ELF-1 (cell line): ENCODE measurements at places on chromosomes 1 and 21.

DNA sequence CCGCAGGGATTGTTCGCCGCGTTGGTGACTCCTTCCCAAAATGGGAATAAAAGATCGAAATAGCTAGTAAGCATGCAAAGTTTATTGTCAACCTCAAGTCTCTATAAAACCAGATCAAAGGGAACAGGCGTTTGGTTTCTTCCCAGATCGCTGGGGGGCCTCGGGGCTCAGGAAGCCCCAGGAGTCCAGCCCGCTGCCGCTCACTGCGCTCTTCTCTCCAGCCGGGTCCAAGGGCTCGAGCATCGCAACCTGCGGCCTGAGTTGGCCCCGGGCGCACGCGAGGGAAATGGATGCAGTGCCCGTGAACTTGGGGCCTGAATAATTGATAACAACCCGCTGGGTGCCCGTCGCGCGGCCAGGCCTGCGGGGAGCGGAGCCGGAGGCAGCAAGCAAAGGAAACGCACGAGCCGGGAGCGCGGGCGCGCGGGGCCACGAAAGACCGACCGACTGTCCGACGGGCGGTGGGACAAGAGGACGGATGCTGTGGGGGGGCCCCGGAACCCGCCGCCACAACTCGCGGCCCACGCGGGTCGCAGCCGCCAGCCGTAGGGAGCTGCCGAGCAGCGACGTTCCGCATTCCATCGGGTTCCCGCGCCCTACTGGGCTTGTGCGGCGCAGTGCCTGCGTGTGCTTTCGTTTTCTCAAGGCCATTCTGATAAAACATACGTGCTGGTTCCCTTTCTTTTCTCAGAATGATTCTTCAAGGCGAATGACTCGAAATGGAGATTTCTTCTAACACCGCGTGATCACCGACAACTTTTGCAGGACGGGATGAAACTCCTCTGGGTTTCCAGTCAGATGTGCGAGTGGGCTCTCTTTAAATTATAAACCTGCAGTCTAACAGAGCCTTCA is 14.0 kb upstream of the ALX3 start:
- peak; percentile 39 for DNase-seq

DNA sequence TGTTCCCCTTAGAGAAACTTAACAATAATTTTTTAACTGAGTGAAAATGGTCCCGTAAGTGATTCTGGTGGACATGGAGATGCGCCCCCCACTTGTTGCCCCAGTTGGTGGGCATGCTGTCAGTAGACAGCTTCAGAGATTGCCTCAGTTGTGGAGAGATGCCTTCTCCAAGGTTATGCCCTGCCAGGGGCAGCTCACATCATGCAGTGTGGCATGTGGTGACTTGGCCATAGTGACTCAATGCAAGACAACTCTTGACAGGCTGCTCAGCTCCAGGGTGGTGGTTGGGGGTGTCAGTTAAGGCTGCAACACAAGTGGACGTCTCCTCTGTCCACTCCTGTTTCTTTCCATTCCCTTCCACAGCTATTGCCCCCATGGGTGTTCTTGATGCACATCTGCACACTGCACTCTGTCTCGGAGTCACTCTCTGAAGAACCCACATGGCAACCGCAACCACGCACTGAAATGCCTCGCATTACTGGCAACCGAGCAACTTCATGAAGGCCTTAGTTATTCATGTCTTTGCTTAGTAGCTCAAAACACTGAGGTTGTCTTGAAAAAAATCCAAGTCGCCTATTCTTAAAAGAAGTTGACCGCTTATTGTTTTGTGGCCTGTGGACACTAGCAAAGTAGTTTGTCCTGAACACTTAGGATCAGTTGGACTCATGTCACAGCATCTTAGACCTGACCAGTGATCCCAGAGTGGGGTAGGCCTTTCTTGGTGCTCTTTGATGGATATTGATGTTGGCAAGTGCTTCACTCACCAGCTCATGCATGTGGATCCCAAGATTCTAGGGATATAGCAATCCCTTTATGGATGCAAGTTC is 54.8 kb upstream of the USP1 start:
- DNase-seq: no peak

DNA sequence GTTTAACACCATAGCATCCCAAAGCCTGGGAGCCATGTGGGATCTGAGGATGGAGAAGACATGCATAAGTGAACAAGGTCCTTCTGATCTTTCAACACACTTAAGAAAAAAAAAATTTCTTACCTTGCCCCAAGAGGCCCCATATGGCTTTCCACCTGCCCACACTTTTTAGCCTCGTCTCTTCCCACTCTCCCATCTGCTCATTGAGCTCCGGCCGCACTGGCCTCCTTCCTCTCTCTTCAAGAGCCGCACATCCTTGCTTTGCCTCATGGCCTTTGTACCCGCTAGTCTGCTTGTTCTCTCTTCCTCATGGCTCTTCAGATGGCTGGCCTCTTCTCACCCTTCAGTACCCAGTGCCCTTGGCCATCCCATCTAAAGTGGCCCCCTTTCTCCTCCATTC is 70.2 kb upstream of the PDE4B start:
- DNase-seq: no peak

DNA sequence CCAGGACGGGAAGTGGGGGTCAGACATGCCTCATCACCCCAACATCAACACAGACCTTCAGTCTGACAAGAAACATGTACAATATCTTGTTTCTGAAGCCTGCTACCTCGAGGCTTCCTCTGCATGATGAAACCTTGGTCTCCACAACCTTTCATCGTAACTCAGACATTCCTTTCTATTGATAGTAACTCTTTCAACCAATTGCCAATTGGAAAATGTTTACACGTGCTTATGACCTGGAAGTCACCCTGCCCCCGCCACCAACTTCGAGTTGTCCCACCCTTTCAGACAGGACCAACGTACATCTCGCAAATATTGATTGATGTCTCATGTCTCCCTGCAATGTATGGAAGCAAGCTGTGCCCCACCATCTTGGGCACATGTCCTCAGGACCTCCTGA is 159.5 kb downstream of the ETS2 start:
- DNase-seq: no peak

- DNase-seq: peak; percentile 14
Measured at GRCh38 chr1:246566813-246567645, 773 bp downstream of the CNST start.

DNA sequence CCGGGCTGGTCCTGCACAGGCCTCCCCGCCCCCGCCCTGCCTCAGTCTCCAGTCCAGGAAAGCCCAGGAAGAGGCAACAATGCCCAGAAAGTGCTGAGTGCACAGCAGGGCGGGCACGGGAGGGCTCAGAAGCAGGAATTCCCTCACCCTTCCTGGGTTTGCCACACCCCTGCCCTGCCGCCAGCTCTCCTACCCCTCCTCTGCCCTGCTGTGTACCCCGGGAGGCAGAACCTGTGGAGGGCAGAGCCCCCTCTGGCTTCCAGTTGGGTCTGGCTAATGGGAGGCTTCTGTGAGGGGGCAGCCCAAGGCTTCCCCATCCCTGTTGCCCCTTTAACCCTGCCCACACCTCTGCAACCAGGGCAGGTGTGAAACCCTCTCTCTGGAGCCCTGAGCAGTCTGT is 47.5 kb upstream of the CSF3R start:
- no peak for DNase-seq
